ENCODE measurements at places on chromosomes 13 and 19.

DNA sequence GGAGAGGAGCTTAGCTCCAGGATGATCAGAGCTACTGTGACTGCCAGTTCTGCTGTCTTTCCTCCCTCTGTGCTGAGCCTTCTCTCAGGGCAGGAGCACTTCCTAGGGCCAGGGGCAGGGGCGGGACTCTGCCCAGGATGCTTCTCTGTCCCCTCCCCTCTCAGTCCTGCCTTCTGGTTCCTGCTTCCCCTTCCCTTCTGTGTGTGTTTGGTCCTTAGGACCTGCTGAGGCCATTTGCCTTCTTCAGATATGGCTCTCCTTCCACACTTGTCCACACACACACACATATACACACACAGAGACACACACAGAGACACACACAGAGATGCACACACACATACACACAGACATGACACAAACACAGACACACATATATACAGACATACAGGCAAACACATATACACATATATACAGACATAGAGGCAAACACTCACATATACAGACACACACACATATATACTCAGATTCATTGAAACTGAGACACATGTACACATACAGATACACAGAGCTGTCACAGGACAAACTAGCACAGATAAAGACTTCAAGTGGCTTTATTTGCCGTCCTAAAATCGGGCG, 22.0 kb upstream of the CD177 start:
- no peak for DNase-seq

GRCh38 chr19:888581-889385, 4.2 kb downstream of the MED16 start:
- DNase-seq: no peak

DNA sequence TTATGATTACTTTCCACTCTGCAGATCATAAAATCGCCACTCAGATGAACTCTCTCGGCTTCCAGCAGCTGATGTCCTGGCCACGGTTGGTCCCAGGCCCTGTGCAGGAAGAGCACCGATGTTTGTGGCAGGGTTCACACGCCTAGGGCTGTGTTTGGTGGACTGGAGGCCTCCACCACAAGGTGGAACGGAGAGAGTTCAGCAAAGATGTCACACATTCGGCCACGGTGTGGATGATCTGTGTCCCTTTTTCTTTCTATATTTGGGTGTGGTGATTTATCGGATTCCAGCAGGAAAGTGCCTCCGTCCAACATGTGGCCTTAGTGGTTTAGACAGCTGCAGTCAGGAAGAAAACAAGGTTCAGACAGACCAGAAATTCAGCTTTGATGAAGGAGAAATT, 521 bp upstream of the SHISA2 start:
- DNase-seq: peak; percentile 43

DNA sequence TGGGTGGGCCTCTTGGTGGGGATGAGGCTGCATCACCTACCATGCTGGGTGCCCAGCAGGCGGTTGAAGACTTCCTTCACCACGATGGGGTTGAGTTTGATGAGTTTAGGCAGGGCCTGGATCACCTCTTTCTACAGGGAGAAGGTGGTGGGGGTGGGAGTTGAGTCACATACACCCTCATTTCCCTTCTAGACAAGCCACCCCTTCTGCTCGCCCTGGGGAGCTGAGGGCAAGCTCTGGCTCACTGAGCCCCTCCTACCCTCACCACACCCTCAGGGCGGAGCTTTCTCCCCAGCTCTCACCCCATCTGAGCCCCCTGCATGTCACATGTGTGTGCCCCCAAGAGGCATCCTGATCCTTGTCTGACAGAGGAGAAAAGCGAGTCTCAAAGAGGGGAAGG, 7.6 kb upstream of the RSPH6A start:
- no peak for DNase-seq

DNA sequence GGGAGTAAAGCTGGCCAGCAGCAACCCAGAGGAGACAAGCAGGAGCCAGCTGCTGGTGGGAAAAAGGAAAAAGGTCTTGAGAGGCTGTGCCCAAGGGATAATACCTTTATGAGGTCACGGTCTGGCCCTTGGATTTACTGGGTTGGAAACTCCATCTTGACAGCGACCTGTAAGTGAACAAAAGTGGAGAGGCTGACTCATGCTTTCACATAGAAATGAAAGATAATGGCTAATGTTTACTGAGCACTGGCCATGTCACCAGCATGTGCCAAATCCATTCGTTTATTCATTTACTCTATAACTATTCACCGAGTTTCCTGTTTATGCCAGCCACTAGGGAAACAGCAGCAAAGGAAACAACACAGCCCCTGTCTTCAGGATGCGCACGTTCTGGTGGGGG, 4.7 kb downstream of the VRK3 start:
- no peak for DNase-seq

DNA sequence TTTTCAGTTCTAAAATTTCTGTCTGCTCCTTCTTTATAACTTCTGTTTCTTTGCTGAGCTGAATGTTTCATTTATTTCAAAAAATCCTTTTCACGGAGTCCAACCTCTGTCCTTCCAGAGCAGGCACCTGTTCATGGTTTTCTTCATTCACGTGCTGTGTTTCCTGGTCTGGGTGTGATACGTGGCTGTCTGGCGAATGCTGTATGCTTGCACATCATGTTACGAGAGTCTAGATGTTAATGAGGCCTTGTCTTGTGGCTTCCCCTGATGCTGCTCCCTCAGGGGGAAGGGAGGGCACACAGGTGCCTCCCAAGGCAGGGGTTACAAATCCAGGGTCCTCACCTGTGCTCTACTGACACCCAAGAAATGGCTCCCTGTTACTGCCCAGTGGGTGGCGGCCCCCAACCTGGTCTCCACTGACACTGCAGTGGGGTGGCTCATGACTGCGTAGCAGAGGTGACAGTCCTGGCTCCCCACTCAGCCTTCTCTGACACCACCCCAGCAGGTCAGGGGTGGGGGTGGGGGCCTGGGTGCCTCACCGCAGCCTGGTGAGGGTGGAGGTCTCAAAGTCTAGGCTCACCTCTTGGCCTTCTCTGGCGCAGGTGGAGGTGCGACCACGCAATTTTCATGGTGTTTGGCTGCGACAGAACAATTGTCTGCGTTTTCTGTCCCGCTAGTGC, 20.1 kb upstream of the RAB20 start:
- DNase-seq: no peak

DNA sequence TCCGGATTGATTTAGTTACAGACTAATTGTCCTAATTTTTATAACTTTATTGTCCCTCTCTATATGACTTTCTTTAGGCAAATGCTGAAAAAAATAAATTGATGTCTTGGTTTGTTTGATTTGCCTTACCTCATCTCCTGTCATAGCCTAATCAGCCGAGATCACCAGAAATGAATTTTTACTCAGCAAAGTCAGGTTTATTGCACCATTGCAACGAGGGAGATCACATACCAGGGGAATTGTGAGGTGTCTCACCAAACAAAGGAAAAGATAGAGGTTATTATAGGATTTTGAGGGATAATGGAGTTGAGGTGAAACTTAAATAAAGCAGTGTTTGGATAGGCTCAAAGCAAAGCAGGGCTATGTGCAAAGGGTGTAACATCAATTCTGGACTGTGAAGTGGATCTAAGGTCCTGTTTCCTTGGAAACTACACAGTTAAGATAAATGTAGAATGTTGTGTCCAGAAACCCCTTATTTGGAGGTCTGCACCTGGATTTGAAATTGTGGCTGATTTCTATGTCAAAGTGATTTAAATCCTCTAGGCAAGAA, 372.6 kb downstream of the OXGR1 start:
- no peak for DNase-seq

DNA sequence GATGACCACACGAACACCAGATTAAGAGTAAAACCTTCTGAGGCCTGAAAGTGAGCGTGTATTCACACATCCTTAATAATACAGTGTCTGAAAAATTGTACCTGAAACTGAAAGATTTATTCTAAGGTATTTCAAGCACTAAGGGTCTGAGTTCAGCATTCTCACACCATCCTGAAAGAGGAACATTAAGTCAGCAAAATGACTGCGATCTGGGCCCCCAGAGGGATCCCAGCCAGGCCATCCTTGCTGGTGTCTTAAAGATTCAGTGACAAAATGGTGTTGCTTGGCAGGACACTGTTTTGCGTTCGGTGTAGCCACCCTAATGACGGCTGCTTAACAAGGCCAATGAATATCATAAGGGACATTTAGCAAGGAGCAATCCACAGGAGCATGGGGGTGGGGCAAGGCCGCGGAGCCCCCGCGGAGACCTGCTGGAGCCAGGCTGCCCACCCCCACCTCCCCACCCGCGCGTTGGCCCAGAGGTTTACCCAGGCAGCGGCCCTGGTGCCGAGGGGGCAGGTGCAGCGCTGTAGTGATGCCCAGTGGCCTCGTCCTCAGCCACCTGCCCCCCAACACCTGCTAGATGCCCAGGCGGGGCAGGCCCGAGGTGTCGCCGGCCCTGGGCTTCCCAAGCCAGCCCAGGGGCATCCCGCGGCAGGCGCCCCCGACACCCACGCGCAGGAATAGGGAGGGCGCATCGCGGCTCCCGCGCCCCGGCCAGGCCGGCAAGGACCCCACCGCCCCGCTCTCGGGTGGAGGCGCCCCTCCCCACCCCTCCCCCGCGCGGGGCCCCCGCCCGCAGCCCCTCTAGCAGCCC, 742 bp downstream of the NALCN start:
- peak; percentile 17 for DNase-seq

DNA sequence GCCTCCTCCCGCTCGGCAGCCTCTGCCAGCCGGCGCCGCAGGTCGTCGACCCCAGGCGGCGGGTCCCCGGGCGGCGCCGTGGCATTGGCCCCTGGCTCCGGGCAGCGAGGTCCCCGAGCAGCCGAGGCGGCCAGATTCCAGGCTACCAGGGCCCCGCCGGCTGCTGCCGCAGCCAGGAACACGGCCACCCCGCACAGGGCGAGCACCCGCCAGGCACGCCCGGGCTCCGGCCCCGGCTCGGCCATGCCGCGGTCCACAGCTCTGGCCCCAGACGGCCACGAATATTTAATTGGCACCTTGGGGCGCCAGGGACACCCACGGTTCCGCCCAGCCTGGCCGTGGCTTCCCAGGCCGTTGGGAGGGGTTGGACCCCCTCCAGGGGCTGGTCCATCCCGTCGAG, at the start of gene CCDC194:
Gene CCDC194 (minus strand): TSS at position 283 of the 400 bp plus-strand sequence. CDS start 38 bp downstream, at position 245.
- peak; percentile 39 for DNase-seq

GRCh38 chr13:112770504-112770903, 80.7 kb downstream of the ATP11A start:
- DNase-seq: no peak

- peak; percentile 37 for DNase-seq
These were observed 4.9 kb downstream of the PCDH20 start for GRCh38 chr13:61410669-61411297.

GRCh38 chr13:36950920-36951319, 30.9 kb upstream of the SMAD9 start:
- no peak for DNase-seq

DNA sequence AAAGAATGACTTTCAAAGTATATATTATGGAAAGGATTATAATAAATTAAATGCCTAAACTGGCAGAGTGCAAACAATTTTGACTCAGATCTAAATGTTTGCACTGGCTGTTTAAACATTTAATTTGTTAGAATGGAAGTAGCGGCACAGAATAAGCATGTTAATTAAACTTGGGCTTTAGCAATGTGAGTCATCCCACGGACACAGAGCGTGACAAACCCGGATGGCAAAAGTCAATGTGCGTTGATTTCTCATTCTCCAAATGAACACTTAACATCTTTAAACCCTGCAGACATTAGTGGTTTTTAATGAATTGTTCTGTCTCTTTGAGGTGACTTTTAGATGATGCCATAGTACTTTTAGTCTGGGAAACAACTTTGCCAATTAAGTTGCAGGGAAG, 38.4 kb downstream of the PCDH8 start:
- no peak for DNase-seq

- DNase-seq: no peak
These were observed 528.7 kb upstream of the KLF12 start for GRCh38 chr13:74662905-74663304.

DNA sequence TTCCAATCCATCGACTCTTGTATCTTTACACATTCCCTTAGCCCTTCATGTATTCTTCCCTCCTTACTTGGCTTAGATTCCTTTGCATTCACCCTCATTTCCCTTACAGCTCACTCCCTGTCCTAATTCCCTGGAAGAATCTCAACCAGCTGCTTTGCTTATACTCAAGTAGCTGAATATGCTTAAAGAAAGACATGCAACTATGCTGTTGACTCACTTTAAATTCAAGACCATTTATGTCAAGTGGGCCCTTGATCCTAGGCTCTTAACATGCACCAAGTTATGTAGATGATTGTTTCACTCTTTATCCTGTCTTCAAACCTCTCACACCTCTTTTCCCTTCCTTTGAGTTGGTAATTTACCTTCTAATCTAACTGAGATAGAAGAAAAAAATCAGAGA, 7.4 kb downstream of the CCDC122 start:
- peak; percentile 2 for DNase-seq

DNA sequence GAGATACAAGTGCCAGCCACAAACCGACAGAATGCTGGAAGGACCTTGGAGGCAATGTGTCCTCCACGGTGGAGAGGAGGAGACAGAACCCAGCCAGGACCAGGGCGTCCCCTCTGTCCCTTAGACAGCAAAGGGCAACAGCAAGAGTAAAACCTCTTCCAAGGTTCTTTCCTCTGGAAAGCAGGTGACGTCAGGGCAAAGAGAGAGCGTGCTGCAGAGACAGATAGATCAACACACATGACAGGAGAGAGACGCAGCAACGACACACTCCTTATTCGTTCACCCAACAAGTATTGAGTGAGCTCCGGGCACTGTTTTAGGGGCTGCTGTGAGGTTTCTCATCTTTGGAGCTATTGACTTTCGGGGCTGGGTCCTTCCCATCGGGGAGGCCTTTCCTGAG, 1.3 kb upstream of the GALP start:
- DNase-seq: no peak
